Right renal cortex interstitium (tissue), 3 donors: ENCODE measurements at places on chromosomes 12 and 14. TPM values are rescaled to one million over a fixed set of nuclear protein-coding genes. Genes with fewer than 3 reads are reported as not detected.

Gene SLC25A3
- polyA plus RNA-seq, result 690 TPM

Gene C12orf50
- 0.45 TPM for polyA plus RNA-seq

Gene DCN
- 516 TPM for polyA plus RNA-seq

Gene AQP2
- polyA plus RNA-seq, result 97.4 TPM

Gene RNASE7
- 0.96 TPM for polyA plus RNA-seq

Gene TMEM179
- 1.2 TPM for polyA plus RNA-seq
